ENCODE measurements at places on chromosomes 11 and 22.

DNA sequence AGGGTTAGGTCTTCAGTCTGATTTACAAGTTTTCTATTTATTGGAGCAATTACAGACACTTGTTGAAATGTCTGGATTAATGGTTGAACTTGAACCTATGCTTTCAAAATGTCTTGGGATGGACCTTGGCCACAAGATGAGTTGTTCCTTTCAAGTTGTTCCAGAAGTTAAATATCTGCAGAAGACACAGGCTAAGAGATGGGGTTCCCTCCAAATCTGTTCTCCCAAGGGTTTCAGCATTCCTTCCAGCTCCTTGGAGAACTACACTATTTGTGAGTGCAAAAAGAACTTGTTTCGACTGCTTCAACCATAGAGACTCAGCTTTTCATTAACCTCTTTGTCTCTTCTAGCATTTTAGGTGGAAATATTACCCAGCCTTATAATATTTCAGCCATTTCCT lies 189.0 kb upstream of the BLID start:
- DNase-seq: no peak

- no peak for DNase-seq
Measured at GRCh38 chr22:35864545-35865165, 147.0 kb downstream of the APOL5 start.

DNA sequence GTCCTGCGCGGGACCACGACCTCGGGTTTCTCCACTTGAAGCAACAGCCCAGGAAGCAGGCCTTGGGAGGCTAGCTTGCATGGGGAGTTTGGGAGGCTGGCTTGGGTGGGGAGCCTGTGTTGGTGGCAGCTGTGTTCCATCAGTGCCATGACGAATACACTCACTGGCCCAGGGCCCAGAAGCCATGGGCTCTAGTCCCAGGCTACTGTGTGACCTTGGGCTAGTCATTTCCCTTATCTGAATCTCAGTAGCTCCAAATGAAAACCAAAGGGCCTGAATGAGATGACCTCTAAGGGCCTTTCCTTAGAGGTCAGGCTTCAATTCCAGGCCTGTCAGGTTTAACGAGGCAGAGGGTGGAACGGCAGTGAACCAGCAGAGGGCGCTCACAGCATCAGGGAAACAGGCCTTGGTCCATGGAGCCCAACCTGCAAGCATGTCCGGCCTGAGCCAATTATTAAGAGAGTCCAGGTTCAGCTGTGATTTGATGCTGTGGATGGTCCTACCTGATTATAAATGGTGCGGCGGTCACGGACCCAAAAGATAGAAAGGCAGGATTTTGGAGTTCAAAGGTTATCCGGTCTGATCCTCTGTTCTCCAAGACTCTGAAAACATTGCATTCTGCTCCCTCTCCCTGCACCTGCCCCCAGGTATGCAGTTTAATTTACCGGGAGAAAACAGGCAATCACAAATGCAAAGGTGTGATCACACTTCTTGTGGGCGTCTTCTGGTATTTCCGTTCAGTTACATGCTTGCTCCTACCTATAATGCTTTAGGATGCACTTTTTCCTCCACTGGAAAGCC lies 15.9 kb downstream of the PTPN5 start:
- no peak for DNase-seq

DNA sequence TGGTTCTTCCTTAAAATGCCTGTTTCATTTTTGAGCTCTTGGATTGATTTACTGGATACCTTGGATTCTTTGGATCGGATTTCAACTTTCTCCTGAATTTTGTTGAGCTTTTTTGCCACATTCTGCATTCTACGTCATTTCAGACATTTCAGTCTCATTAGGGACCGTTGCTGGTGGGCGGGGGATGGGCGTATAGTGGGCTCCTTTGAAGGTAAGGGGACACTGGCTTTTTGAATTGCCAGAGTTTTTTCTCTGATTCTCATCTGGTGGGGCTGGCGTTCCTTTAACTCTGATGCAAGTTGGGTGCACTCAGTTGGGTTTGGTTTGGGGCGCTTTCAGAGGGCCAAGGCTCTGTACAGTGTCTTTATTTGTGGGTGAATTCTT lies 216.5 kb downstream of the DYNC2H1 start:
- DNase-seq: no peak

- DNase-seq: no peak
Measured at GRCh38 chr11:85811624-85812023, 683 bp upstream of the SYTL2 start.

- no peak for DNase-seq
Measured at GRCh38 chr11:17116117-17116516, 38.6 kb upstream of the RPS13 start.

- no peak for DNase-seq
Measured at GRCh38 chr22:39559456-39560105, 11.0 kb upstream of the CACNA1I start.

- DNase-seq: no peak
Measured at GRCh38 chr11:34072832-34073231, 21.3 kb downstream of the CAPRIN1 start.
